ENCODE measurements at places on chromosomes 6 and 20.

GRCh38 chr6:75135450-75135849 lies 70.4 kb downstream of the COL12A1 start:
- no peak for DNase-seq

GRCh38 chr6:136155191-136155590 lies 94.9 kb downstream of the MTFR2 start:
- no peak for DNase-seq

DNA sequence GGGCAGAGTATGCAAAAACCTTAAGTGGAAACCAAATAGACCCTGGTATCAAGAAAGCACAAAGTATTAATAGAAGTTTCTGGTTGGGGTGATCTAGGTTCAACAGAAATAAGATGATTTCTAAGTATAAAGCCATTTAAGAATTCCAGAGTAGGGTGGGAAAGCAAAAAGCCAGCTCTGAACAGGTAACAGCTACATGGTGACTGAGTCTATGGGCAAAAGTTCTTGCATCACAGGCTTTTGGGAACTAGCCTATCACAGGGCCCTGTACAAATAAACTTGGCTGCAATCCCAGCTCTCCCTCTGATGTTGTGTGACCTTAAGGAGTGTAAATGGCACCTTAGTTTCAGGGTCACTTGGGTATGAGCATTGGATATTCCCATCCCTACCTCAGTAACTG lies 5.5 kb downstream of the TCF19 start:
- DNase-seq, result no peak

DNA sequence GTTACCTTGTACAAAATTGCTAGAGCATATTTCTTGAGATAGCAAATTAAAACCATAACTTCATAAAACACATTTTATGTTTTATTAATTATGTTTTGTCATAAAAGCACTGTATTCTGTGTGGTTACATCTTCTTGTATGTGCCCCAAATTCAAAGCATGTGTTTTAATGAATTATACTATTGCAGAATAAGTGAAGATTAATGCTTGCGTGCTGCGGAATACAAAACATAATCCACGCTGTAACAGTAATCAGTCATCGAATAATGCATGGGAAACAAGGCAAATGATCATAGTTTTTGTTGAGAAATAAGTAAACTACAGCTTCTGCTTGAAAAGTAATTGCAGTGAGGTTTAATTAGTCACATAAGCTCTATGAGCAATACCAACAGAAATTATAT lies 459.2 kb upstream of the SOX4 start:
- no peak for DNase-seq

- DNase-seq, result no peak
Observed at GRCh38 chr6:143126574-143126941, 65.9 kb downstream of the AIG1 start.

DNA sequence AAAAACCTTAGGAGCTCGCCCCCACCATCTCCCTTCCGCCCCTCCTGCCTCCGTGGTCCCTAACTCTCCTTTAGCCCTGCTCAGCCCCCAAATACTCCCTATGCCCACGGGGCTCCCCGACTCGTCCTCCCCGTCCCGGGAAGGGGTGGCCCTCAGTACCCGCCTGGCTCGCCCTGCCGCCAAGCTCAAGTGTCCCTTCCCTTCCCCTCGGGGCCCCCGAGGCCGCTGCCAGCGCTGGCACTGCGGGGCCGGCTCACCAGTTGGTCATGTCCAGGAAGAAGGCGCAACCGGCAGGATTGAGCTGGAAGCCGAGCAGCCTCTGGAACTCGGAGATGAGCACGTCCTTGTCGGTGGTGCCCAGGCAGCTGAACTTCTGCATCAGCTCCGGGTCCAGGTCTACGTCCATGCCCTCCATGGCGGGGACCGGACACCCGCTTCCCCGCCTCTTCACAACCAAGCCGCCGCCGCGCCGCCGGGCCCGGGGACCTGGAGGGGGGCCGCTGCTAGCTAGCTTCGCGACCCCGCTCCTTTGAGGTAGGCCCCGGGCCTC lies 303 bp downstream of the ILRUN start:
- no peak for DNase-seq

DNA sequence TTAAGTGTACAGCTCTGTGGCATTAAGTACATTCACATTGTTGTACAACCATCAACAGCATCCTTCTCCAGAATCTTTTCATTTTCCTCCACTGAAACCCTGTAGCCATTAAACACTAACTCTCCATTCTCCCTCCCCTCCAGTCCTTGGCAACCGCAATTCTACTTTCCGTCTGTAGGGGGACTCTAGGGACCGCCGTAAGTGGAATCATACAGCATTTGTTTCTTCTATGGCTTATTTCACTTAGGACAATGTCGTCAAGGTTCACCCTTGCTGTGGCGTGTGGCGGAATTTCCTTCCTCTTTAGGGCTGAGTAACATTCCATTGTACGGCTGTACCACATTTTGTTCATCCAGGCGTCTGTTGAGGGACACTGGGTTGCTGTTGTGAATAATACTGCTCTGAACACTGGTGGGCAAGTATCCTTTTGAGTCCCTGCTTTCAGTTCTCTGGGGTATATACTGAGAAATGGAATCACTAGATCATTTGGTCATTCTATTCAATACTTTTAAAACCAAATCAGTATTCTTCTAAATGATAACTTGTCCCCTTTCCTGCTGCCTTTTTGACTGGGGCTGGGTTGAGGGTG lies 50.7 kb downstream of the PPP1R3G start:
- DNase-seq, result peak; percentile 63

DNA sequence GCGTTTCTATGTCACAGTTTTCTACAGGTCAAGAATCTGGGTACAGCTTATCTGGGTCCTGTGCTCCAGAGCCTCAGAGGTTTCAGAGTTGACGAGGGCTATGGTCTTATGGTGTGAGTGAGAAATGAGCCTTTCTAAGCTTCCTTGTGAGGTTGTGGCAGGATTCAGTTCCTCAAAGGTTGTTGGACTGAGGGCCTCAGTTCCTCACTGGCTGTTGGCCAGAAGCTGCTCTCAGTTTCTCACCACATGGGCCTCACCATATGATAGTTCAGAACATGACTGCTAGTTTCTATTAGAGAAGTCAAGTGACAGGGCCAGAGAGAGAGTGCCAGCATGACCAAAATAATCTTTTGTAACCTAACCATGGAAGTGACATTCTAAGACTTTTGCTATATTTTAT lies 96.1 kb downstream of the NUS1 start:
- no peak for DNase-seq

- DNase-seq, result no peak
Observed at GRCh38 chr6:90035047-90035723, 140.9 kb downstream of the GJA10 start.

DNA sequence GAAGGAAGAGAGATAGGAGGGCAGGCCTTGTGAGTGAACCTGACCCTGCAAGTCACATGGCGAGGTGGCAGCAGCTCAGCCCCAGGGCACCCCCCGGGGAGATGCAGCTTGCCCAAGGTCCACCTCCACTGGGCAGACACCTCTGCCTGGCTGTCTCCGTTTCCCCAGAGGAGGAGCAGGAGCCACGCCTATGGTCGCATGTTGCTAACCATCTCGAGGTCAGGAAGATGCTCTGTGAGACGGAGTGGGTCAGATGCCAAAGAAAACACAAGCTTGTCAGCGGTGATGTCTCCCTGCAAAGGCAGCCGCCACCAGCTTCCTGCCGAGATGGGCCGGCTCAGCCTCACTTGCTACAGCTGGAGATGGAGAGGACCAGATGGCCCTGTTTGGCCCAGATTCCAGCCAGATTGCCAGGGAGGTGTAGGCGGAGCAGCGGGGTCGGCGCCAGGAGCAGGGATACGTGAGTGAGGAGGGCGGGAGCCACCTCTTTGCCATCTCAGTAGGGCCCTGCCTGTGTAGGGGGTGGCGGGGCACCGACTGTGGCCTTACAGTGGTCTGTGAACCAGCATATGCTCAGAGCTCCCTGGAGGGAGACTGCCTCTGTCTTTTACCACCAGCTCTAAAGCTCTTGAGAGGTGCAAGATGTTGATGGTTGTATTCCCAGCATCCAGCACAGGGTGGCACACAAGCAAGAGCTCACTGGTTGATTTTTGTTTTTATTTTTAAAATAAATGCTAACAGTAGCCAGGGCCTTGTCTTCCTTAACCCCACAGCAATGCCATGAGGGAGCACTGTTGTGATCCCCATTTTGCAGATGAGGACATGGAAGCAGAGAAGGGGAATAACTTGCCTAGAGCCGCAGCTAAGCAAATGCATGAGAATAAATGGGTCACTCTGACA lies 42.9 kb upstream of the FAM83D start:
- DNase-seq, result no peak

GRCh38 chr6:134934793-134935485 lies 15.0 kb downstream of the ALDH8A1 start:
- DNase-seq, result no peak

DNA sequence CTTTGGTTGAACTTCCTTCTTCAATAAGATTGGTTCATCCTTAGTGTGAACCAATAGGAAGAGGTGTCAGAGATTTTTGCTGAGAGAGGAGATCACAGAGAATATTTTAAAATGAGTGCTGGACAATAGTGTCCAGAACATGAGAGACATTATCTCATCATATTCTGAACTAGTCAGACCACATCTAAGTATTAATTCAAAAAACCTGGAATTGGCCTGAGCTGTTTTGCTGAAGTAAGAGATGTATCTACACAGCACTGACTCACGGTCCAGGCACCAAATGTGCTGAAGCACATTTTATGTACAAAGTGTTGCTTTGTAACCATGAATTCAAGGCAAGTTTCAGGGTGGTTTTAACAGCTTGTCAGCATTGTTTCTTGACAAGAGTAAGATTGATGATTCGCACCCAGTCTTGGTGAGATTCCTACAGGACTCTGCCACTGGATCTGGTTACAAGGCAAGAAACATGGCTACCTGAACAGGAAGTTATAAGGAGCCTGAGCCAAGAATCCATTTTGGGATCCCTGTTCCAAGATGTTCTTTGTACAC lies 178.2 kb upstream of the HEY2 start:
- DNase-seq, result no peak

DNA sequence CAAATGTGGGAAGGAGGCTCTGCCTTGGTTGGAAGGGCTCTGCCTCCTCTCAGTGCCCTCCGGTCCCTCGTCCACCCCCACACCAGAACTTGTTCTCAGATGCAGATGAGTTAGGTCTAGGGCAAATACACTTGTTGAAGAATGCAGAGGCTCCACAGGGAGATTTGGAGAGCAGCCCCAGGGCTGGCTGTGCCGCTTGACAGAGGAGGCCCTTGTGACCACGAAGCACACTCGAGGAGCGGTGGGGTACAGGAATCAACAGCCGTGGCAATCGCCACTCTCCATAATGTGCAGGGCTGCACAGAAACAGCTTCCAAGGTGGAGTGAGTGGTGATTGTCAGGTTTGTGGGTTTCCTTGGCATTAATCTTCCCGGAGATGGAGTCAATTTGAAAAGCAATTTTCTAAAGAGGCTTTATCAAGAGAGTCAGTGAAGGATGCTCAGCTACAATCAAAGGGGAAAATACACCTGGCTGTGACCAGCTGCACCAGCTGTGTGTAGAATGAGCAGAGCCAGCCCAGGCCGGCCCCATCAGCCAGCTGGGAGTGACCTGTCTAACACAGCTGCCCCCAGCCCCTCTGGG lies 59.5 kb downstream of the BFSP1 start:
- DNase-seq, result no peak

DNA sequence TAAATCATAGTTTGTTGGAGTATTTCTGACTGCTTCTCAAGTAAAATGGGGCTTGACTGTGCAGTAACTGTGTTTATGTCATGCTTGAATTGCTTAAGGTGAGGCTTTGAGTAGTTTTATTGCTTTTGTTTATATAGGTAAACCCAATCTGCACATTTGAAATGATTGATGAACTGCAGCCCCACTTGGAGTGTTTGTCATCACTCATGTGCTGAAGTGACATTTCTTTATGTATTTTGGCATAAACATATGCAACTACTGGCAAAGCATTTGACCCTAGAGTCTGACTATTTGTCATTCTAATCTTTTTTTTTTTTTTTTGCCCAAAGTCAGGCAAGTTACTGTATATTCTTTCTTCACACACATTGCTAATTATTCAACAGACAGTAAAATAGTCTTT lies 491.4 kb upstream of the POU3F2 start:
- DNase-seq, result no peak

- DNase-seq, result no peak
Observed at GRCh38 chr6:17527076-17527475, 73.0 kb upstream of the FAM8A1 start.

GRCh38 chr6:2765166-2765895 lies at the start of gene WRNIP1:
Gene WRNIP1 (plus strand): TSS chr6:2765393. CDS start chr6:2765623, 230 bp downstream.
- DNase-seq, result peak; percentile 96

GRCh38 chr6:110746680-110747079 lies 68.6 kb downstream of the CDK19 start:
- no peak for DNase-seq

GRCh38 chr6:71139249-71139648 lies 149.4 kb upstream of the OGFRL1 start:
- no peak for DNase-seq

DNA sequence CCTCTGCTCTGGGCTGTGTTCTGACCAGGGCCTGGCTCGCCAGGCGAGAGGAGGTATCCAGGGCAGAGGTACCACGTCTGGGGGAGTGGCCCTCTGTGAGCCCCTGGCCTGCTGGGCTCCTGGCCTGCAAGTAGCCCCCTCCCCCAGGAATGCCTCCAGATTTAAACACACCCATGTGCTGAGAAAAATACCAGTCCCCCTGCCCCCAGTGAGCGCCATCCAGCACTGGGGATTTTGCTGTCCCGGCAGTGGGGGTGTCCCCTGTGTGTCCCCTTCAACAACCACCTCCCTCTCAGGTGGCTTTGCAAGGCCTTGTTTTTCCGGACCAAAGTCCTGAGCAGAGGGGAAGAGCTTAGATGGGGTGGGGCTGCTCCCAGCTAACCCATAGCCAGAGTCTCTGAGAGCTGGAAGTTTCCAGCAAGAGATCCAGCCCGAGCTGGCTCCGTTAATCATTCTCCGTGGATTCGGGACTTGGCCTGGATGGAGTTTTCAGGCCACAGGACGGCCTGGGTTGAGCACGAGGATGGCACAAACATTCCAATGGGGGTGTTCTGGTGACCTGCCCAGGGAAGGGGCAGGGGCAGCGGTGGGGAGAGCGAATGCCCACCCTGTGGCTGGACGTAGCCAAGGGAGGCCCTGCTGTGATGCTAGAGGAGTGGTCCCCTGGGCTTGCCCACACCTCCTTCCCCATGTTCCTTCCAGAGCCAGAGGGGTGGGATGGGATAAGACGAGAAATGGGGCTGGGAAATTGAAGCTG lies 29.0 kb downstream of the PCK1 start:
- DNase-seq, result no peak

DNA sequence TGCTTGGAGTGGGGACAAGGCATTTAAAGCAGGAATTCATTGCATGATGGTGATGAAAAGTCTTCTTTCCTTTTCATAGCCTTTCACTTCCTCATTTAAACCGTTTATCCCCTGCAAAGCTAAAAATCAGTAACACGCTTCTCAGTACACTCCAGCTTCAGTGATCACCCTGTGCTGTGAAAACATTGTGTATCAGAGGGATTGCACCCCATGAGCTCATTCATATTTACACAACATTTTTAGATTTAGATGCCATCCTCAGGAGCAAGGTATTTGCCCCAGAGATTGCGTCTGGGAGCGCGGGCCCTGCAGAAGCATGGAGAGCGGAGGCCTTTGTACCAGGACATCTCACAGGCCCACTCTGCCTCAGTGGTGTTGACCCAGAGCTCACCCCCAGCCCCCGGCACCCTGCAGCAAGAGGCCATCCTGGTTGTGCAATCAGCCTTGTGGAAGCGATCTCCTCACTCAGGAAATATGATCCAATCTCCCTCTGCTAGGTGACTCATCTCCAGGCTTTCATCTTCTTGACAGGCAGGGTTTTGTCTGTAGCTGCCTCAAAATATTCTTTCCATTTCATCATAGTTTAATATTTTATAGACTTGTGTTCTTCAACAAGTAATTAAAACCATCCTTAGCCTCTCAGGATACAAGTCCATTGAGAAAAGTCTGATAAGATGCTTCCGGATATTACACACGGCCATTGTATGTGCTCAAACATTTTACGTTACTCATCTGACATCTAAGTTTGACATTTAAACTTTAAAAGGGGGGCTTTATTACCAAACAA lies 38.9 kb upstream of the THBS2 start:
- no peak for DNase-seq
